ENCODE measurements at places on chromosomes 2 and 18.
A peak's percentile ranks its signal among the peaks of the same experiment; 100 is the strongest.

DNA sequence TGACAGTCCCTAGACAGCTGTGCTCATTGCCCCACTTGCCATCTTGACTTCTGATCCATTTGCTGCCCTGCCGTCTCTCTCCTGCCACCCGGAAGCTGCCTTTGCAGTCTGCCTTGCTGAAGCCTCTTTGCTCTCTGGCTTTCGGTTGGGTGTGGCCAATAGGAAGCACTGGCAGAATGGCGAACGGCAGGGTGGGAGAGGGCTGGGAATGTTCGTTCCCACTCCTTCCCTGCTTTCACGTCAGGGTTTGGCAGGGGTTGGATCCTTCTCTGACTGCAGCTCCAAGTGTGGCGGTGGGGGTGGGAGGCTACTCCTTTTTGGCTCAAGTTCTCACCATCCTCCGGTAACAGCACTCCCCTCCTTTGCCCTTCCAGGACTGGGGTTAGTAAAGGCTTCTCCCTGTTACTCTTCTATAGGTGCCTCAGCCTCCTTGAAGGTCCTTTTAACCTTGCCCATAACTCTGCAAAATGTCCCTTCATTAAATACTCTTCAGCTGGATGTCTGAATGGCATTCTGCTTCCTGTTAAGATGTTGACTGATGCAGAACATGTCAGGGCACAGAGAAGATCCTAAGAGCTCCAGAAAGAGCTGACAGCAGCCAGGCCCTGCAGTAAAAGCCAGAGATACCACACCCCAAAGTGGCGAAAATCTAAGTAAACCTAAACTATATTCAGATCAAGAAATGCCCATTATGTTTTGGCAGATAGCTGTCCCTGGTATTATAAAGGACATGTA is 299.7 kb downstream of the CDCA7 start:
- DNase-seq = no peak

- no peak for DNase-seq
These were observed 2.0 kb downstream of the C2orf92 start for GRCh38 chr2:97671526-97671925.

GRCh38 chr2:55169359-55169758 is 62.7 kb downstream of the CLHC1 start:
- no peak for DNase-seq

DNA sequence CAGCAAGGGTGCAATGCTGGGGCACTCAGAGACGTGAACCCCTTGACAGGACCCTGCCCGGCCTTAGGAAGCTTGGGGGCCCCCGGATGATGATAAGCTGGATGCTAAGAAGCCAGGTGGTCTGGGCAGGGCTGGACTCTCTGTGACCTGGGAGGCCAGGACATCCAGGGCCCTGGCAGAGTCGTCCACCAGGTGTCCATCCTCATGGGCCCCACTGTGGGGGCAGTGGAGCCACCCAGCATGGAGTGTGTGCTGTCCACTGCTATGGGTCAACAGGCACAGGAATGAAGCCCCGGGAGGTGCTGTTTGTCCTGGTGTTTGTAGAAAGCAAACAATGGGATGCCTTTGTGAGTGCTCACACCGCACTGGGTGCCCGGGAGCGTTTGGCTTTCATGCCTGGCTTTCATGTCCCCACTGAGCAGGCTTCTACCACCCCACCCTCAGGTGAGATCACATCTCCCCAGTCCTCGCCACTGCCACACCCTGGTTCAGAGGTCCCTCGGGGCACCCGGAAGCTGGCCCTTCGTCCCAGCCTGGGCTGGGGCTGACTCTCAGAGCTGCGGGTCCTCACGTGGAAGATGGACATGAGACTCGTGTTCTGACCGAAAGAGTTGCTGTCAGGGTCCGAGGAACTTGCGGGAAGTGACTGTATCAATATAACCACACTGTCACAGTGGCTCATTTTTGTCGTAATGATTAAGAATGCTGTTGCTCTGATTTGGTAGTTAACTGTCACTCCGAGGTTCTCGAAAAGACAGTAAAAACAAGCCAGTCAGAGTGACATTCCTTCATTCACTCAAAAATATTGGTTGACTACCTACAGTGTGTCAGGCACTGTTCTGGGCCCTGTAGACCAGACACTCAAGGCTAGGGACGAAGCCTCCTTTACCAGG is 53.3 kb downstream of the INHBB start:
- DNase-seq = no peak

DNA sequence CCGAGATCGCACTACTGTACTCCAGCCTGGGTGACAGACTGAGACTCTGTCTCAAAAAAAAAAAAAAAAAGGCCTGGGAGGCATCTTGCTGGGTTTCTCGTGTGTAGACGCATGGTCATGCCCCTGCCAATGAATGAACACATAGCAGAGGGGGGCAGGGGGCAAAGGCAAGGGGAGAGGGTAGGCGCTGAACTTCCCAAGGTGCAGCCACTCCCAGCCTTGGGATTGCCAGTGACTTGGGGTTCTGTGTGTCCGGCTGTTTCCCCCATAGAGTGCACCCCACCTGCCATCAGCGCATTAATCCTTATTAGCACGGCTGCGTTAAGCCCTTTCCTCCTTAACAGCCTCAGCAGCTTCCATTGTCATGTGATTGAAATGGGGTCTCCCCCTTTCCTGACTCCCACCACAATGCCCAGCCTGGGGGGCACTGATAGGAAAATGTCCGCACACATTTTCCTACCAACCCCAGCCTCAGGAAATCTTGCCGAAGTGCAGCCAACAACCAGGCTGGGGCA is 225.8 kb downstream of the CELF4 start:
- no peak for DNase-seq

DNA sequence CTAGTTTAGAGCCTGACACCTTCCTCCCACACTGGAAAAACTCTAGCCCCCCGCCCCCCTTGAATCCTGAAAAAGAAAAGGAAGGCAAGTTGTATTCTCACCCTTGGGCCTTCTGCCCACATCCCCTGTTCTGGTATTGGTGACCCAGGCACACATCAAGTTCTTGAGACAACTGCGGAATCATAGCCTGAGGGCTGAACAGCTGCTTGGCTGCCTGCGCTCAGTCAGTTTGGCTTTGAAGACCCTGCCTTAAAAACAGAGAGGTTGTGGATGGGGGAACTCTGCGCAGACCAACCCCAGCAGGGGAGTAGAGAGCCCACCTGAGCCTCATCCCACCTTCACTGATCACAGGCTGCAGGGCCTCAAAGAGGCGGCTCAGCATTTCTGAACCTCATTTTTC is 229.2 kb downstream of the ANAPC1 start:
- DNase-seq = no peak

GRCh38 chr2:26532301-26533250 is 54.7 kb upstream of the OTOF start:
- DNase-seq = no peak

DNA sequence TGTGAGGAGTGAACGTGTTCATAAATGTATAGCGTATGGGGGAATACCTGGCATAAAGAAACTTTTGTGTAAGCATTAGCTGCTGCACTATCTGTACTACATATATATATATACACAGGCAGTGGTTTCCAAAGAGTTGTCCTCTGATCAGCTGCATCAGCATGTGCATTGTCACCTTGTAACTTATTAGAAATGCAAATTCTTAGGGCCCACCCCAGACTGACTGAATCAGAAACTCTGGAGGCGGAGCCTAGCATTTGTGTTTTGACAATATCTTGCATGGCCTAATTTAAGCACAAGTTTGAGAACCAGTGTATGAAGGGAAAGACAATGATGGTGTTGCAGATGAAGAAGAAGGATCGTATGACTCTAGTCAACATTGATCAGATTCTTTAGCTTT is 299.5 kb downstream of the CCDC102B start:
- DNase-seq = no peak

GRCh38 chr18:44732238-44732563 is 51.5 kb downstream of the SETBP1 start:
- no peak for DNase-seq

DNA sequence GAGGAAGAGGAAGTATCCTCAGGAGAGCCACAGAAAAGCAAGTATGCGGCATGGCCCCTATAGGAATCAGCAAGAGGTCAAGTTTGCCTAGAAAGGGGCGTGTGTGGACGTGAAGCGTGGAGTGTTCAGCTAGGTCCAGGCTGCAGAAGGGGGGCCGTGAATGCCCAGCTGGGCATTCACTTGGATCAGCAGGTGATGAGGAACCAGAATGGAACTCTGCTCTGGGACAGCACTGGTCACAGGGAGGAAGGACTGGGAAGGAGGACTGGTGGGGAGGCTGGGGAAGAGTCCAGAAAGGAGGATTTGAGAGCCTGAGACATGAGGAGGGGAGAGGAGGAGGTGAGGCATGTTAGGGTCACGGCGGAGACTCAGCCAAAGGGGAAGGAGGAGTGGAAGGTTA is 19.8 kb downstream of the STAT1 start:
- DNase-seq = no peak

DNA sequence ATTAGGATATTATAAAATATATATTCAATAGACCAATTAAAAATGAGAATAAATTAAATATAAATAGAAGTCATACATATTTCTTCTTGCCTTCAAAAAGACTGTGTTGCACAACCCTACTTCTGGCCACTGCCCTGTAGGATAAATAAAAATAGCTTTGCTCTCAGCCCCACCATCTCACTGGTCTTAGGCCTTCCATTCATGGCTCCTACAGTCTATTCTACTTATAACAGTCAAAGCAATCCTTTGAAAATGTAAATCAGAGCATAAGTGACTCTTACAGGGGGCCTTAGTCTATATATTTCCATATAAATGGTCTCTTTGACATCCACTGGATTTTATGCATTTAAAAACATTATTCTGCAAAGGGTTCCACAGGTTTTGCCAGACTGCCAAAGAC is 72.9 kb downstream of the KLF7 start:
- DNase-seq = no peak

- no peak for DNase-seq
These were observed 140.3 kb downstream of the ARL6IP6 start for GRCh38 chr2:152858594-152859265.

GRCh38 chr2:25788457-25788856 is 89.8 kb downstream of the ASXL2 start:
- no peak for DNase-seq

- DNase-seq = no peak
These were observed 54.4 kb downstream of the CWC22 start for GRCh38 chr2:179952658-179953057.

GRCh38 chr2:239774933-239775622 is 250.1 kb downstream of the NDUFA10 start:
- DNase-seq = no peak

- DNase-seq = no peak
These were observed 57.3 kb upstream of the ALPP start for GRCh38 chr2:232321156-232321816.

DNA sequence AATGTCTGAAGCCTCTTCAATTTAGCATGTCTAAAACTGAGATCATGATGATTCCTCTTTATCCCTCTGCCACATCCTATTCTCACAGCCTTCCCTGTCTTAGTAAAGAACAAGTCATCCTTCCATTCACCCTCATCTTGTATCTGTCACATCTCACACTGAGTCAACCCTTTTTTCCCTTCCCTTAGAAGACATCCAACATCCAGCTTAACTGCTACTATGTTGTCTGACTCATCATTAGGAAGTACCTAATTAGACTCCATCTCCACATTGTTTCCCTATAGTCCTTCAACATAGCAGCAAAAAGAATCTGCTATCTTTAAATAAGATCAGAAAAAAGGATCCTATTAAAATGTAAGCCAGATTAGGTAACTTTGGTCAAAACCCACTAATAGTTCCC is 85.2 kb upstream of the GRB14 start:
- DNase-seq = peak; percentile 56

- DNase-seq = no peak
These were observed 120.6 kb upstream of the BOD1L2 start for GRCh38 chr18:57026316-57026715.

- DNase-seq = no peak
These were observed 536.7 kb downstream of the RIT2 start for GRCh38 chr18:42578792-42579191.

DNA sequence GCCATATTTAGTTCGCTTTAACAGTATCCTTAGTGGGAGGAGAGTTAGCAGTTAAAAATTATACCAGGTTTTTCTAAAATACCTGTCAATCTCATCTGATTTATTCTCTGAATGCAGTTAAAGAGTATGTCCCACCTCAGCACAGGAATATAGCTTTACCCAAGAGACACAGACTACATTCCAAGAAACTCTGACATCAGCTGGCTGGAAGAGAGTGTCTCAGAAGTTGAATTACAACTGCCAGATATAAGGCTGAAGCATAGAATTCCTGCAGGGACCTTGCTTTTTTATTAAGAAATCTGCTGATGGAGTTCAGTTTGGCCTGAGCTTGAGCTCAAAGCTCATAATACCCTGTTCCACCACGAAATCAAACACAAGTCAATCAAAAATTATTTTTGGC is 25.4 kb upstream of the CNTNAP5 start:
- no peak for DNase-seq

DNA sequence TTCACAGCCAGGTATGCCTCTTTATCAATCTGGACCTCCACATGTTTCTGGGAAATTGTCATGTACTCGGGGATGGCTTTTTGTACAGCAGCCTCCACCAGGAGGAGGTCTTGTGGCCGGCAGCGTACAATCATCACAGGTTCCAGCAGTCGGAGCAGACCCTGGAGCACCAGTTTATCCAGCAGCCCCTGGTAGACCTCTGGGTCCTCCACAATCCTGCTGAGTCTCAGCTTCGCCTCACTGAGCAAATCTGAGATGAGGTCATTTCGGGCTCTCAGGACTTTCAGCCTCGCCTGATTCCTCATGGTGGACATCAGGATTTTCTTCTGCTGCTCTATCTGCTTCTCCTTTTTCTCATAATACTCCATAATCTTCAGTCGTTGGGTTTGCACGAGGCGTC is 32.8 kb downstream of the TMEM247 start:
- no peak for DNase-seq

DNA sequence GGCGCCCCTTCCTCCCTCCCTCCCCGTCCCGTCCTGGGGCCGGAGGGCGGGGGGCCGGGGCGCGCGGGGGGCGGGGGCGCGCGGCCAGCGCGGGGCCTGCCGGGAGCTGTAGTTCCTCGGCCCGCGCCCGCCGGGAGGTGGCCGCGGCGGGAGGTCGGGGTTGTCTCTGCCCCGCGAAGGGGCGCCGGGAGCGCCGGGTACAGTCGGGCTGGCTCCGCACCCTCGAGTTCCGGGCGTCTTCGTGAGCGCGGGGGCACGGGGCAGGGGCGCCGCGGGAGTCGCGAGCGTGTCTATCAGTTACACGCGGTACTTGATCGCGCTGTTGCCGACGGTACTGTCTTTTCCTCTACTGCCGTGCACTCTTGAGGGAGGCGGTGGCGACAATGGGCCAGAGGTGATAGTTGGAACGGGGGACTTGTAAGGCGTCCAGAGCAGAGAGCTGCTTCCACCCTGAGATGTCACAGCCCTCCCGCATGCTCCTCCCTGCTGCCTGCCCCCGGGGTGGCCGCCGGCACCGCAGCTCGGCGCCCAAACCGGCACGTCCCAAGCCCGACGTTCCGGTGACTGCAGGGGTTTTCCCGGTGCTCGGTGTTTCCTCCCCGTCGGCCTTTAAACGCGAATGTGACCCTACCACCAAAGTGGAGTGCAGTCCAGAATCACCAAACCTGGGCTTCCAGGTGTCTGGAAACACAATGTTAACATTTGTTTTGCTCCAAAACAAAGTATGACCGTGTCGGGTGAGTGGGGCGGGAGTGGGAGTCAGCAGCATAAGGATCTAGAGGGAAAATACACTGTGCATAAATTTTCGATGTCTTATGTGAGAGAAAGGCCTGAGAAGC is at the start of gene PRKD3:
PRKD3 (minus strand) TSS at position 48 of the 839 bp plus-strand sequence. CDS start 8,309 bp downstream, outside the sequence.
- no peak for DNase-seq

GRCh38 chr2:26696351-26696816 is 3.9 kb downstream of the KCNK3 start:
- peak; percentile 22 for DNase-seq

- no peak for DNase-seq
These were observed 161.1 kb downstream of the FAM210A start for GRCh38 chr18:13565228-13565627.
